ENCODE measurements at places on chromosomes 5 and 9.

GRCh38 chr5:136619556-136619955 lies 254.2 kb upstream of the TRPC7 start:
- DNase-seq = no peak

- no peak for DNase-seq
Observed at GRCh38 chr9:114771889-114772288, 34.0 kb downstream of the TNFSF15 start.

- peak; percentile 7 for DNase-seq
Observed at GRCh38 chr9:80320480-80320879, 748.7 kb downstream of the TLE4 start.

DNA sequence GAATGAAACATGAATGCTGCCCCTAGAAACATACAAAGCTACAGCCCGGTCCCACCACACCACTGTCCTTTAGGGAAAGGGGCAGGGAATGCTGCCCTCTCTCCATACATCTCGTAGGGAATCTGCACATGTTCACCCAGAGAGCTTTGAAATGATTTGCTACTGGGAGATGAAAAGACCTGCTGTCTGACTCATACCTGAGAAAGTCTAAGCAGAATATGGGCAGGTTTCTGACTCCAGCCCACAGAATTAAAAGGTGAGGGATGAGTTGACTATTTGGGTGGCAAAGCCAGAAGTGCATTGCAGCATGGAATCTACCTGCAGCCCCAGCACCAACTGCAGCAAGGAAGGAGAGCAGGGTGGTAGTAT lies 297.9 kb downstream of the TLE1 start:
- DNase-seq = no peak

DNA sequence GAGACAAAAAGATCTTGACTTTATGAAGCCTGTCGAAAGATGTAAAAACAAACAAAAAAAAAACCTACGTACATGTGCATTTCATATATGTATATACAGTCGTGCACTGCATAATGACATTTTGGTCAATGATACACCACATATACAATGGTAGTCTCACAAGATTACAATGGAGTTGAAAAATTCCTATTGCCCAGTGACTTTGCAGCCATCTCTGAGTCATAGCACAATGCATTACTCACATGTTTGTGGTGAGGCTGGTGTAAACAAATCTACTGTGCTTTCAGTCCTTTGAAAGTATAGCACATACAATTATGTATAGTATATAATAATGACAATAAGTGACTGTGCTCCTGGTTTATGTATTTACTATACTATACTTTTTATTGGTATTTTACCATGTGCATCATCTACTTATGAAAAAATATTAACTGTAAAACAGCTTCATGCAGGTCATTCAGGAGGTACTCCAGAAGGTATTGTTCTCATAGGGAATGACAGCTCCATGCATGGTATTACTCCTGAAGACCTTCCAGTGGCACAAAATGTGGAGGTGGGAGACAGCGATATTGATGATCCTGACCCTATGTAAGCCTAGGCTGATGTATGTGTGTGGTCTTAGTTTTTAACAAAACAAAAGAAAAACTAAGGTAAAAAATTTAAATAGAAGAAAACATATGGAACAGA lies 73.7 kb upstream of the FST start:
- no peak for DNase-seq

GRCh38 chr9:21679432-21679831 lies 123.0 kb upstream of the MTAP start:
- DNase-seq = no peak

GRCh38 chr5:161095953-161096352 lies 243.9 kb upstream of the ATP10B start:
- no peak for DNase-seq

- DNase-seq = peak; percentile 25
Observed at GRCh38 chr9:86921151-86921923, 26.0 kb downstream of the GAS1 start.

DNA sequence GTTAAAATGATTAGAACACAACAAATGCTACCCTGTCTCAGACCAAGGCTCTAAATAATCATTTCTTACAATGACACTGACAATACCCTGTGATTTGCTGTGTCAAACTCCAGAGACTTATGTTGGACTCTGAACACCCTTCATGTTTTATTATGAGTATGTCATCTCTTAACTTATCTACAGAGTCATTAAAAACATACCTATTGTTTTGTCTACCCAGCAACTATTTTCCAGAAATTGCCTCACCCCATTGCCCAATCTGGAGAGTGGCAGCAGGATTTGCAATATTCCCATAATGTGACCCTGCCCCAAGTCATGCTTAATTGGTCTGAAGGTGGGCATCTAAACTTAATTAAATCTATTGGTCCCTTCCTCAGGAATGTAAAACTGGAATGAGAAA lies 23.0 kb upstream of the KIF2A start:
- no peak for DNase-seq

- DNase-seq = no peak
Observed at GRCh38 chr5:1152156-1152555, 40.3 kb upstream of the SLC12A7 start.

DNA sequence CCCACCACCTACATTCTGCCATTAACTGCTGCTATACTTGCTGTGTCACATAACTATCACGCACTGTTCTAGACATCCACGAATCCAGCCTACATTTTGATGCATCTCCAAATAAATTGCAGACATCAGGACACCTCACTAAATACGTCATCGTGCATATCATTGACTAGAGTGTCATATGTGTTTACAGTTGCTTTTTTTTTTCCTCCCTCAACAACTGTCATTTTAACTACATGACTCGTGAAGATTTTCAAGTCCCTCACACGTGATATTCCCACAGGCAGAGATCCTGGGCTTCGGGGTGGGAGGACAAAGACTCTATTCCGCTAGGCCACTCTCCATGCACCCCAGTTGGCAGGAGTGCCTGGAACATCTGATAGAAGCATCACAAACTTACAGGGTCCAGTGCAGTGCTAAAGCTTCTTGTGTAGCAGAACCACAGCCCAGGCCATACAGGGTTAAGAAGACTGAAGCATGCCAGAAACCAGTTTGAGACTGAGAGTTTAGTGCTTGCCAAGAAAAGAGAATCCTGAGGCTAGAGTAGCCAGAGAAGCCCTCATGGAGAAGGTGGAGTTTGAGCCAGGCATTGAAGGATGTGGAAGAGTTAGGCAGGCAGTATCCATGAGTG lies 1.1 kb downstream of the PCYOX1L start:
- no peak for DNase-seq

DNA sequence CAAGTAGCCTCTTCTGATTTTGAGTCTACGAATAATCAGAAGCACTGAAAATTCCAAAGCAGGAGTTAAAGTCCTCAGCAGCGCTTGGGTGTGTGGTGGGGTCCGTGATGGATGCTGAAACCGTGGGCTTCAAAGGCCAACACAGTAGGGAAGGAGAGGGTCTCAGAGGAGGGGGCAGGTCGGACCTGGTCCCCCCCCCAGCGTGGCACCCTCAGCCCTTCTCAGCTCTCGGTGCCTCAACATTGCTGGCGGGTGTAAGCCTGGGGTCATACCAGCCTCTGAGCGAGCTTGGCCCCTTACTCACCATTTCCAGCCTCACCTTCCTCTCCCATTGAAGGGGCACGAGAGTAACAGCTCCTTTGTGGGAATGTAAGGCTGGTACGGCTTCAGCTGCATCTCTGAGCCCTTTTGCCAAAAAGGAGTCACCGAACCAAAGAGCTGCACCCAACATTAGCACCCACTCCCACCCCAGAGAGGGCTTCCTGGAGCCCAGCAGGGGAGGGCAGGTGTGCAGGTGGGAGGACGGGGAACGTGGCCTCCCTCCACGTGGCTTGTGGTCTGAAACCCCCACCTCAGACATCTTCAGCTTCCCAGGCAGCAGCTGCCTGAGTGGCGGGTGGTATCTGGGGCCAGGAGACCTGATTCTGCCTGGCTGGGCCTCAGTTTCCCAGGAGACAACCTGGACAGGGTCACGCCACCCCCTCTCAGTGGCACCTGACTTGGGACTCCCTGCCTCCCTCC lies 6.7 kb upstream of the LCN1 start:
- DNase-seq = no peak

DNA sequence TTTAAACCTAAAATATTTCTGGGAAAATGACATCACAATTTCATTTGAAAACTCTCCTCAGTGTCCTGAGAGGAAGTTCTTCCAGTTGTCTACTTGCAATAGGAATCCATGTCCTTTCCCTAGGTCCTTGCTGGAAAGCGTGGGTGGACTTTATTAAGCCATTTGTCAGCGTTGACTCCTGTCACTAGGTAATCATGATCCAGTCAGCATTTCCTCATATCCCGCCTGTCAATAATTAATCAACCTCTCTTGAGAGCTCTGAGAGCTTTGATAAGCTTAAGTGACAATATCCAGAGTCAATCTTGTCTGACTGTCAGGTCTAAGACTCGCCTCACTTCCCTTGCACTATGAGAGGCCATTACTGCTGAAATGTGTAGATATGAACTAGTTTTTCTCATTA lies 107.2 kb upstream of the SLIT3 start:
- DNase-seq = no peak

GRCh38 chr5:163433271-163433670 lies 4.1 kb upstream of the CCNG1 start:
- no peak for DNase-seq

GRCh38 chr5:87916320-87916719 lies 352.3 kb downstream of the TMEM161B start:
- no peak for DNase-seq

GRCh38 chr9:78368236-78368635 lies 71.3 kb downstream of the PSAT1 start:
- DNase-seq = no peak

DNA sequence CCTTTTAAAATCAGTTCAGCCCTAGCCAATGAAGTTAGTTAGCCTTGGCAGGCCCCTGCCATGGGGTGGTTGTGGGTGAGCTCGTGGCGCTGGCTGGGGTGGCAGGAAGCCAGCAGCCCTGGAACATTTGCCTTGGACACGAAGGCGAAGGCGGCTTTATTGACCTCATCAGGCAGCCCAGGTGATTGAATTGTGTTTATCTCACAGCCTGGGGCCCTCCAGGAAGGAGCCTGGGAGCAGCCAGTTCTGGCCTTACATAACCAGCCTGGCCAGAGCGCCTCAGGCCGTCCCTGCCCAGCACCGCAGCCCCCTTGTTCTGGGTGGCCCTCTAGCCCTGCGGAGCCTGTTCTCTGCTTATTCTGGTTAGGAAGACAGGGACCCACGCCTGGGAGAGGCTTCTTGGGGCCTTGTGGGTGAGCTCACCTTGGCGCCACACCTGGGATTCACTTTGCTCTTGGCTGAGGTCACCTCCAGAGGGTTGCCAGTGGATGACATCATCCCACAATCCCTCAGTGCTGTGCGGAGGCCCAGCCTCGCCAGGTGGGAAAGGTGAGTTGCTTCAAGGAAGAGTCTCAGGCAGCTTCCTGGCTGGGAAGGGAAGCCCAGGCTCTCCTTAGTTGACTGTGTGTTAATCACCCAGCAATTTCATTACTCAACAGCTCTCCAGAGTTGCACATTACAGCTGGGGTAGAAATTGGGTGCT lies 54.4 kb upstream of the RPL26L1 start:
- peak; percentile 68 for DNase-seq

DNA sequence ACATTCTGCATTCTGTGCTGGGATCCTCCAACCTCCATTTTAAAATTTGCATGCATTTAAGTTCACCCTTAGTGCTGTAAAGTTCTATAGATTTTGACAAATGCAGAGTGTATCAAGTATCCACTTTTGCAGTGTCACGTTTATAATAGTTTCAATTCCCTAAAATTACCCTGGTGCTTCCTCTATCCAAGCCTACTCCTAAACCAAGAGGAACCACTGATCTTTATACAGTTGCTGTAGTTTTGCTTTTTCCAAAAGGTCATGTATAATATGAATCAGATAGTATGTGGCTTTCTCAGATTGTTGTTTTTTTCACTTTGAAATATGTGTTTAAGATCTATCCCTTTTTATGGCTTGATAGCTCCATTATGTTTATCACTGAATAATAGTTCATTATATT lies 468.4 kb upstream of the CDH6 start:
- DNase-seq = no peak

- DNase-seq = peak; percentile 61
Observed at GRCh38 chr9:77648234-77649108, at the start of gene GNA14. Gene GNA14 (minus strand): TSS chr9:77648322. CDS start chr9:77647793, 529 bp downstream.

GRCh38 chr9:94805585-94805984 lies 79.1 kb downstream of the AOPEP start:
- peak; percentile 67 for DNase-seq

GRCh38 chr9:81125446-81126092 lies 563.8 kb downstream of the TLE1 start:
- DNase-seq = no peak

GRCh38 chr9:111759762-111760639 lies 34.7 kb downstream of the SHOC1 start:
- no peak for DNase-seq

GRCh38 chr9:13113216-13113615 lies 166.3 kb downstream of the MPDZ start:
- DNase-seq = no peak

GRCh38 chr9:21789541-21790037 lies 12.8 kb upstream of the MTAP start:
- peak; percentile 46 for DNase-seq

- DNase-seq = no peak
Observed at GRCh38 chr5:20347334-20347733, 359.3 kb upstream of the CDH18 start.

- DNase-seq = no peak
Observed at GRCh38 chr9:89342948-89343347, 24.6 kb downstream of the SECISBP2 start.

GRCh38 chr9:135906291-135907005 lies 898 bp downstream of the CAMSAP1 start:
- peak; percentile 52 for DNase-seq

DNA sequence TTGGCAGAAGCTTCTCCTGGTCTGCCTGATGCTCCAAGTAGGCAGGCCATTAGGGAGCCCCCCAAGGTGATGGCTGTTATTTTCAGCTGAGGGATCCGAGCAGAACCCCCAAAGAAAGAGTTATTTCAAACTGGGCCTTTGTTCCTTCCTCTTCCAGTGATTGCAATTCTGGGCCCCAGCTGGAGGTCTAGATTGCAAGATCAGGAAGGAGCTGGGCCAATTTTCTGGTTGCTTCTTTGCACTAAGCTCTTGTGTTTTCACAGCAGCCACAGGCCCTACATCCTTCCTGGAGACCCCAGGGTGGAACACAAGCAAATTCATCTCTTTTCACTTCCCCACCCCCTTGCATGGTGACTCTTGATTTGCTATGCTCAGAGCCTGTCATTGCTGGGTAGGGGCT lies 215.0 kb downstream of the SEMA6A start:
- DNase-seq = no peak

Measured in kidney (tissue), 22 donors.